Endothelial cell of umbilical vein (primary cell): ENCODE measurements at places on chromosomes 1 and 21. TPM values are rescaled to one million over a fixed set of nuclear protein-coding genes. Genes with fewer than 3 reads are reported as not detected.

The ID3 gene
- 277 and 310 TPM in 2 replicates for total RNA-seq

The GNG4 gene
- total RNA-seq, result not detected in 2 replicates

The DIRAS3 gene
- 1.0 and 1.2 TPM in 2 replicates for total RNA-seq

The FABP3 gene
- 0.84 and 1.8 TPM in 2 replicates for total RNA-seq

The IVL gene
- not detected in 2 replicates for total RNA-seq

The LAD1 gene
- total RNA-seq, result not detected in 2 replicates

The LCE6A gene
- not detected in 2 replicates for total RNA-seq

The TAF12 gene
- 15.3 and 18.2 TPM in 2 replicates for total RNA-seq

The DMBX1 gene
- total RNA-seq, result not detected in 2 replicates

The SPATA21 gene
- not detected in 2 replicates for total RNA-seq

The NPR1 gene
- 9.8 and 10.5 TPM in 2 replicates for total RNA-seq

The C1orf116 gene
- total RNA-seq, result 0.07 TPM in 1 of 2 replicates, not detected in the other

The SIK1 gene
- total RNA-seq, result 3.3 and 8.0 TPM in 2 replicates

The S100A7A gene
- total RNA-seq, result not detected in 2 replicates
